GM18507 (cell line): ENCODE measurements at places on chromosomes 1 and 21.

DNA sequence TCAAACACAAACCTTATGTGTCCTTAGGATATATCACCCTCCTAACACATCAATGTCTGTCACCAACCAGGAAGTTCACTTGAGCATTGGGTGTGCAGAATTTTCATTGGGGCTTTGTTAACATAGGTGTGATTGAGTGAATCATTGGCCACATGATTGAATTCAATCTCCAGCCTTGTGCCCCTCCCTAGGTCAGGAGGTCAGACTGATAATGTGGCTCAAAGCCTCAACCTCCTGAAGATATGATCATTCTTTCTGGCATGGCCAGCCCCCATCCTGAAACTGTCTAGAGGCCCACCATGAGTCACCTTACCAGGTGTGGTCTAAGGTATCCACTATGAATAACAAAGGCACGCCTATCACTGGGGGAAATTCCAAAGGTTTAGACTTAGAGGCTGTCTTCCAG is 90.1 kb downstream of the PKN2 start:
- no peak for DNase-seq

DNA sequence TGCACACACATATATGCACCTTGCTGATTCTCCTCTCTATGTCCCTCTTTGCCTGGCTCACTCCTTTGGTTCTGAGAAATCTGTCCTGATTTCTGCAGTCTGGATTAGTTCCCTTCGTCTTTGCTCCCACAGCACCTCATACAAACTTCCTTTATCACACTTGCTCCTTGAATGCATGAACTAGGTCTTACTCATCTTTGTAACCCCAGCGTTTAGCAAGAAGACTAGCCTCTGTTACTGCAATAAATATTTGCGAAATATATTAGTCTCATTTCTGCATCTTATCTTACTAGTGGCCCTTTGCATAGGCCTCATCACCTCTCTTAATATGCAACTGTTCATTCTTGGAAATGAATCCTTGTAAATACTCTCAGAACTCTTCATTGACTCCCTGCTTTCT is 11.4 kb downstream of the SMYD2 start:
- DNase-seq = no peak

DNA sequence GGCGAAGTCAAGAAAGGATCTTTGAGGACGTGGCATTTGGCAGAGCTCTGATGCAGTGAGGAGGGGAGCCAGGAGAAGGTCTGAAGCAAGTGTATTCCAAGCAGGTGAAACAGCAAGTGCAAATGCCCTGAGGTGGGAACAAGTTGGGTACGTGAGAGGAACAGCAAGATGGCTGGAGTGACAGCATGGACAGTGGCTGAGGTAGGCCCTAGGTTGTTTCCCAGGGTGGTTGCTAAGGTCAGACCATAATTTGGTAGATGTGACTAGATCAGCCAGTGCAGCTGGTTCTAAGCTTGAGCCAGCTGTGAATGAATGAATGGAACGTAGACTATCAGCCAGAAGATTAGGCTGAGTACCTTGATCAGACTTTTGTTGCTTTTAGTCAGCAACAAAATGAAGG is 37.5 kb upstream of the JUN start:
- DNase-seq = no peak

DNA sequence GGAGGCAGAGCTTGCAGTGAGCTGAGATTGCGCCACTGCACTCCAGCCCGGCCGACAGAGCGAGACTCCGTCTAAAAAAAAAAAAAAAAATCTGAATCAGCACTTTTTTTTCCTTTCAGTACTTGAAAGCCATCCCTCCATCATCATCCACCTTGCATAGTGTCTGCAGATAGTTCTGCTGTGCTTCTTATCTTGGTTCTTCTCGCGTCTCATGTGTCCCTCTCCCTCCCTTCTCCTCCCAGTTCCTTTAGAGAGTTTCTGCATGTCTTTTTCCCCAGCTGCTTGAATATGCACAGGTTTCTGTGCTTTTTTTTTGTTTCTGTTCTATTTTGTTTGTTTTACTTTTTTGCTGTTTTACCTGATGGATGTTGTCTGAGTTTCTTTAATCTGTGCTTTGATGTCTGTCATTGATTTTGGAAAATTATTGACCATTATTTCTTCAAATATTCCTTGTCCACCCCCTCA is 3.9 kb upstream of the COL18A1 start:
- DNase-seq = no peak
